PC-3 (cell line): ENCODE measurements at places on chromosomes 7 and 10. TPM values are rescaled to one million over a fixed set of nuclear protein-coding genes. Genes with fewer than 3 reads are reported as not detected.

DNA sequence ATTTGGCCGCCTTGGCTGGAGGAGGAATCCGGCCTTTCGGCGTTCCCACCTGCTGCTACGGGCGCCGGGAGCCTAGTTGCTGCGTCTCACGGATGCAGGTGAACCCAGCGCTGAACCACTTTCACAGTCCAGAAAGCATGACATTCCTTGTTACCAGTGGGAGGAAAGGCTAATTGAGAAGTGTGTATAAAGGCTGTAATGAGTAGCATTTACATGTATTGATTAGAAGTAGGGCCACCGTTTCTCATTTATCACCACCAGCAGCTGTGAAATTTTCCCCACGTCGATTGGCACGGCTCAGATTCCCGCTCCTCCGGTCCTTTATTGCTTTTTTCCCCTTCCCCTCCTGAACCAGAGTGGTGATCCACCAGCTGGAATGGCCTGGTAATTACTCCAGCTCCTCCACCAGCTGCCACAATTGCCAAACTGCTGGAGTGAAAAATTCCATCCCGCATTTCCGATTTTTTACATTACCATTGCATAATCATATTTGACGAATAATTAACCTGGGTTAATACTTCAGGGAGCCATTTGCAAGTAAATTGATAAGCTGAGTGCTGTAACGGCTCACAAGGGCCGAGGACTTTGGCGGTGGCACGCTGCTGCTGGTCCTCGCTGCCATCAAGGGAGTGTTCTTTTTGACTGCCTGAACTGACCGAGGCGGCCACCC lies 153.3 kb downstream of the POU6F2 start:
- H3K4me3 ChIP-seq = no peak overlapping the region
- no peaks in the 10 kb centered on the region for H3K4me1 ChIP-seq
- no peak for DNase-seq
- peaks cover 60% of the 10 kb centered on the region for H3K27me3 ChIP-seq
- H3K27ac ChIP-seq = no peak overlapping the region

GRCh38 chr7:29871787-29872398 lies 65.6 kb downstream of the WIPF3 start:
- H3K27ac ChIP-seq = no peak overlapping the region
- H3K36me3 ChIP-seq = no peaks in the 10 kb centered on the region
- H3K4me3 ChIP-seq = no peak overlapping the region
- no peak for DNase-seq
- H3K4me1 ChIP-seq = no peaks in the 10 kb centered on the region

DNA sequence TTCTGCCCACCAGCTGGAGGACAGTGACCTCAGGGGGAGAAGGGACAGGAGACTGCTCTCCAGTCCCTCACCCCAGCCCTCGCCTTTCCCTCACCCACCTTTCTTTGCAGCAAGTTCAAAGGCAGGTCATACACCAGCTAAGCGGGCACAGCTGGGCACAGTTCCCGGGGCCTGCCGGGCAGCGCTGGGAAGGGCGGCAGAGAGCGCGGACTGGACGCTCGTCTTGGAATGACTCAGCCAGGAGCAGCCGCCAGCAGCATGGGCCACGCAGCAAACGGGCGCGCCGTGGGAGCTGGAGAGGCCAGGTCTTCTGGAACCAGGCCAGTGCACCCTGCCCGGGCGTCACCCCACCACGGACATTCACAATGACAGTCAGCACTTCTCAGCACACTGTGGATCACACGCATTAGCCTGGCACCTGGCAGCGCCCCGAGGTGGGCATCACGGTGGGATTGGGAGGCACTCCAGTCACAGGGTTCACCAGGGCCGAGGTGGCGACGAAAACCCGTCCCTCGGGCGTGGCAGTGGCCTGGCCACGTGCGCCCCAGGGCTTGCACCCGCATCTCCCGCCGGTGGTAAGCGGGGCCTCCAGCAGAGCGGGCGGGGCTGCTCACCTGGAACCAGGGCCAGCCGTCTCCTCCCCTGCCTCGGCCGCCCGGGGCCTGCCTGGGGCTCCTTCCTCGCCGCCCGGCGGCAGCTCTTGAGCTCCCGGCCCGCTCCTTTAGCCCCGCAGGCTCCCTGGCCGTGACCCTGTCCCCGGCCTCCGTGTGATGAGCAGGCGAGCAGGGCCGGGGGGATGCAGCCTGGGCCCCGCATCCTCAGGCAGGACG lies 29.0 kb upstream of the WDFY4 start:
- no peaks in the 10 kb centered on the region for H3K27me3 ChIP-seq
- no peaks in the 10 kb centered on the region for H3K36me3 ChIP-seq
- H3K27ac ChIP-seq = no peak overlapping the region
- peak; percentile 74 for DNase-seq
- peak overlapping the region; percentile 75 for H3K4me3 ChIP-seq

DNA sequence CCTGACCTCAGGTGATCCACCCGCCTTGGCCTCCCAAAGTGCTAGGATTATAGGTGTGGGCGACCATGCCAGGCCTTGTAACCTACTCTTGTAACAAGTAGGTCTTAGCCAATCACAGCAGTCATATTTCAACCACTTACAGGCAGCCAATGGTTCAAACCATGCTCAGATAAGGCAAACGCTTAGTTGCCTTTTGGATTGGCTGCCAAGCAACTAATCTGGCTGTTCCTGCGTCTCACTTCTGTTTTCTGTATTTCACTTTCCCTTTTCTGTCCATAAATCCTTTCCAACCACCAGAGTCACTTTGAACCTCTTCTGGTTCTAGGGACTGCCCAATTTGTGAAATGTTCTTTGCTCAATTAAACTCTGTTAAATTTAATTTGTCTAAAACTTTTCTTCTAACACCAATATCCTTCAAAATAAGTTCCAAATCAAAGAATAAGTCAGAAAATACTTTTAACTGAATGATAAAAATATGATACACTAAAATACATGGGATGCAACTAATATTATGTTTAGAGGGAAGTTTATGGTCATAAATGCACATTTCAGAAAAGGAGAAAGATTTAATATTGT lies 19.1 kb upstream of the PRF1 start:
- no peak overlapping the region for H3K27ac ChIP-seq
- H3K36me3 ChIP-seq = no peaks in the 10 kb centered on the region
- H3K4me1 ChIP-seq = peaks cover 16% of the 10 kb centered on the region
- DNase-seq = no peak
- H3K4me3 ChIP-seq = no peak overlapping the region

- no peak for DNase-seq
- no peak overlapping the region for H3K4me3 ChIP-seq
- H3K27ac ChIP-seq = no peak overlapping the region
Observed at GRCh38 chr7:99313204-99313573, 12.5 kb upstream of the ARPC1A start.

DNA sequence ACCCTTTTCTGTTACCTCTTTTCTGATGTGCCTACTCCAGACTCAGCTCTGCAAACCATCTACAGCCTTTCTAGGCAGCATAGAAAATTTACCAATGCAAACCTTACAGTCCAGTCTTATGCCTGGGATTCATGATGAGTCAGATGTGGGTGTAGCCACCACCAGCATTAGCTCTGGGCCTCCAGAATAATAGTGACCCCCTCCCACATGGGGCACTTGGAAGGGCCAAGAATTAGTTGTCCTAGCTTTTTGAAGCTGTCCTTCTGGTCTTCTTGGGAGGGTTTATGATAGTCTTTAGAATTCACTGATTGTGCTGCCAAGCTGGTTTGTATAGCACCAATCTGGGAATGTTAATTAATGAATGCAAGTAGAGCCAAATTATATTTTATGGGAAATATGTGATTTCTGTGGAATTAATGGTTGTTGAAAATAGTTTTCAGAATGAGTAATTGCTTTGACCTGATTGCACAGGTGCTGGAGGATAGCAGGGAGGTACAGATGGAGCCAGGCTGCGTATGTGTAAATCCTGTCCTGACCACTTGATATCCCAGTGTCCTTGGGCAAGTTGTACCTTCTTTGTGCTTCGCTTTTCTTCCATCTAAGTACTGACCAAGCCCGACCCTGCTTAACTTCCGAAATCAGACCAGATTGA lies 94.8 kb downstream of the CPED1 start:
- no peaks in the 10 kb centered on the region for H3K36me3 ChIP-seq
- peaks cover 65% of the 10 kb centered on the region for H3K4me1 ChIP-seq
- peak; percentile 81 for DNase-seq
- H3K27ac ChIP-seq = peak overlapping the region; percentile 67
- H3K27me3 ChIP-seq = no peaks in the 10 kb centered on the region

DNA sequence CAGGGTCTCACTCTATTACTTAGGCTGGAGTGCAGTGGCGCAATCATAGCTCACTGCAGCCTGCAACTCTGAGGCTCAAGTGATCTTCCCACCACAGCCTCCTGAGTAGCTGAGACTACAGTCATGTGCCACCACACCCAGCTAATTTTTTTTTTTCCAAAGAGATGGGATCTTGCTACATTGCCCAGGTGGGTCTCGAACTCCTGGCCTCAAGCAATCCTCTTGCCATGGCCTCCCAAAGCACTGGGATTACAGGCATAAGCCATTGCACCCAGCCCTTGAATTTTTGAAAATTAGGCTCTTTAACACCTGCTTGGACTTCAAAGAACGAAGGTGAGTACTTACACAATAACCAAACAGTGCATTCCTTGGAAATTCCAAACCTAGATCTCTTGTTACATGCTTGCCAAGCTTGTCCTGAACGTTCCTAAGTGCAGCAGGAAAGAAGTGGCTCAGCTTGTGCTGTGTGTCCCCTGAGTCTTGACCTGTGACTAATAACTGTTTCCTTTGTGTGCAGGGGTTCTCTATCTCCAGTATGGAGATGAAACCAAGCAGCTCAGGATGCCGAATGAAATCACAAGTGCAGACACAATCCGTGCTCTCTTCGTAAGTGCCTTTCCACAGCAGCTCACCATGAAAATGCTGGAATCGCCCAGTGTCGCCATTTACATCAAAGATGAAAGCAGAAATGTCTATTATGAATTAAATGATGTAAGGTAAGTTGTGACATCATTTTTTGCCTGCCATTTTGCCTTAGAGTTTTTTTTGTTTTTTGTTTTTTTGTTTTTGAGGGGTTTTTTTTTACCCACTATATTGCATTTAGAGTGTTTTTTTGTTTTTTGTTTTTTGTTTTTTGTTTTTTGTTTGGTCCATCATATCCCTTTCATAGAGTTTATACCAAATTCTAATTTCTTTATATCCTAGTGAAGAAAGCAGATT lies 223.8 kb downstream of the KIAA1217 start:
- H3K4me1 ChIP-seq = peaks cover 34% of the 10 kb centered on the region
- no peaks in the 10 kb centered on the region for H3K36me3 ChIP-seq
- peak; percentile 43 for DNase-seq
- H3K4me3 ChIP-seq = no peak overlapping the region

DNA sequence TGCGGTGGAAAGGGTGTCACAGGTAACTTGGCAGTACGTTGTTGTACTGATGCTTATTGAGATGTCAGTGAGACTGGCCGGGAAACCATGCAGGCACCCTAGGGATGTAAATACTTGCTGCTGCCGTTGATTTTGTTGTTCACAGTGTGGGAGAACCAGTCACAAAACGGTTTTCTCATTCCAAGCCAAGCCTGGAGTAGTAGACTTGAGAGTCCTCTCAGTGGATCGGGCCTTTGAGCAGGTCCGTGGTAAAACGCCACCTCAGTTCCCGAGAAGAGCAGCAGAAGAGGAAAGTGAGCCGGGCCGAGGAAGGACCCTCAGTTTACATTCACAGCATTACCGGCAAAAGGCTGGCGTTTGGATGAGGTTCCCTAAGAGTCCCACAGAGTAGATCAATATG lies 1.1 kb downstream of the JAKMIP3 start:
- peaks cover 14% of the 10 kb centered on the region; the same call in 1 of the 2 replicates for H3K4me1 ChIP-seq
- no peak overlapping the region for H3K27ac ChIP-seq
- H3K36me3 ChIP-seq = no peaks in the 10 kb centered on the region
- H3K4me3 ChIP-seq = peak overlapping the region; percentile 80
- no peaks in the 10 kb centered on the region for H3K27me3 ChIP-seq
- no peak for DNase-seq

DNA sequence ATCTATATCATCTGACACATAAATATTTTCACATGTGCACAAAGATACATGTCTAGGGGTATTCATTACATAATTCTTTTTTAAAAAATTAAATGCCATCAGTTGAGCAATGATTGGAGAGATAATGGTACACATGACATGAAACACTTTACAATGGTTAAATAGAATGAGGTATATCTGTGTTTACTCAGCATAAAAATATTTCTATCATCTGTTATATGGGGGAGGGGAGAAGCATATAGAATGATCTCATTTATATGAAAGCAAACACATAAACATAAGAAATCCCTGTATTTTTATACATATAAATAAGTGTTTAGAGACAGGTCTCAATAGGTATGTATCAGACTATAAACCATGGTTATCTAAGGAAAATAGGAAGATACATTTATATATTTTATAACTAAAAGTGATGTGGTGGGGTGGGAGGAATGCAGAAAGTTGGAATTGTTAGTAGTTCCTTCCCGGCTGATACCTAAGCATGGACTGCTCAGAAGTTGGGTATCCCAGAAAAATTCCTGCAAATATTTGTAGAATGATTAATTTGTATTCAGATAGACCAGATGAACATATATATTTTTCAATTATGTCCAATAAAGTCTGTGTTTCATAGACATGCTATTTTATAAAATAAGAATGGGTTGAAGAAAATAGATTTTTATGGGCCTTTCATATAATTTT lies 75.1 kb downstream of the SHOC2 start:
- peaks cover 24% of the 10 kb centered on the region for H3K4me1 ChIP-seq
- no peak overlapping the region for H3K27ac ChIP-seq
- no peak overlapping the region for H3K4me3 ChIP-seq
- peak; percentile 28 for DNase-seq
- H3K36me3 ChIP-seq = no peaks in the 10 kb centered on the region

The SPDYE9 gene
- not detected in 2 replicates for total RNA-seq

The PGAM2 gene
- total RNA-seq = 0.35 and 0.95 TPM in 2 replicates

The PTN gene
- total RNA-seq = 0.07 and 0.46 TPM in 2 replicates

The SVOPL gene
- not detected in 2 replicates for total RNA-seq

The HSPA12A gene
- total RNA-seq = 1.8 and 3.1 TPM in 2 replicates

The AMPH gene
- total RNA-seq = not detected in 2 replicates
